WERI-Rb-1 (cell line): ENCODE measurements at places on chromosomes 11 and 22.

DNA sequence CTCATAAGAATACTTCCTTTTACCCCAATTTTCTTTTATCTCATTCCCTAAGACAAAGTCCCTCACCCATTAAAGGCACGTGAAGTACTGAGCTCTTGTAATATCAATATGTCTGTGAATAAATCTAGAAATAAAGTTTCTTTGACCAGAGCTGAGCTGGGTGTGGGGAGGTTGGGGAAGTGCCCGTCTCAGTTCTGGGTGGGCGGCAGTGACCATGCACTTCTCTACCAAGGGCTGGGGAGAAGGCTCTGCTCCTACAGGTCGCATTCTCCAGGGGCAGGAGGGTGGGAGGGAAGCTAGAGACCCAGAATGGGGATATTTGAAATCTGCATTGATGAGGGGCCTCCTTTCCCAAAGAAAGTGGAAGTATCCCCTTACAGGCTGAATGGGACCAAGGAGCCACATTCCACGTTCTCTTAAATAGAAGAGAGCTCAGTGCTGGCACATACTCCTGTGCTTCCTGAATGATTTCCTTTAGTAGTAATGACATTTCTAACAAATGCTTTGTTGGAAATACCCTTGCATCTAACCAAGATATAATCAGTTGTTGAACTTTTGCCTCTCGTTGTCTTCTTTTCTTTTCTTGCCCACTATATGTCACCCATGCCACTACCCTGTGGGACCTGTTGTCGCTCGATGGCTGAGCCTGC, 16.1 kb downstream of the RBX1 start:
- DNase-seq: no peak

- no peak for DNase-seq
Measured at GRCh38 chr11:84142411-84142810, 856.2 kb upstream of the CCDC90B start.

- no peak for DNase-seq
Measured at GRCh38 chr11:104594228-104594958, 303.9 kb downstream of the CASP12 start.

GRCh38 chr11:3086671-3087150, 29.5 kb upstream of the CARS1 start:
- no peak for DNase-seq
